Nucleus accumbens (tissue), 56 donors: ENCODE measurements at places on chromosomes 16 and 17.

DNA sequence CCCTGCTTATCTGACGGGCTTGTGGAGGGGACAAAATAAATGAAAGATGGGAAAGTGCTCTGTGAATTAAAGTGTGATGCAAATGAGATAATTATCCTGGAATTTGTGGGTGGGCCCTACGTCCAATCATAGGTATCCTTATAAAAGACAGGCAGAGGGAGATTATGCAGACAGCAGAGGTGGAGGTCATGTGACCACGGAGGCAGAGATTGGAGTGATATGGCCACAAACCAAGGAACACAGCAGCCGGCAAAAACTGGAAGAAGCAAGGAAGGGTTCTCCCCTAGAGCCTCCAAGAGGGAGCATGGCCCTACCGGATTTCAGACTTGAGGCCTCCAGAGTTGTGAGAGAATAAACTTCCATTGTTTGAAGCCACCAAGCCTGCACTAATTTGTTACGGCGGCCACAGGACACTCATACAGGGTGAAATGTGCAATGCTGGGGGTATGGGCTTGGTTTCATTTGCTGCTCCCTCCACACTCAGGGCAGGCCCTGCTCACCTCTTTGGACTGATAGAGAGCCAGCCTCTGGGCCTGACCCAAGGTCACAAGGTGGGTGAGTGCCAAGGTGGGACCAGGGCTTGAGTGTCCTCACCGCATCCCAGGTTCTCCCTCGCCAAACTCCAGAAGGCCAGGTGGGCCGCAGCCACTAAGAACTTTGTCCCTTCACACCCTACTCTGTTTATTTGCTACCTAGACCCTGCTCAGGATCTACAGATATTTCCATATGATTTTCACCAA is 149.6 kb upstream of the TNRC6C start:
- DNase-seq, result no peak

DNA sequence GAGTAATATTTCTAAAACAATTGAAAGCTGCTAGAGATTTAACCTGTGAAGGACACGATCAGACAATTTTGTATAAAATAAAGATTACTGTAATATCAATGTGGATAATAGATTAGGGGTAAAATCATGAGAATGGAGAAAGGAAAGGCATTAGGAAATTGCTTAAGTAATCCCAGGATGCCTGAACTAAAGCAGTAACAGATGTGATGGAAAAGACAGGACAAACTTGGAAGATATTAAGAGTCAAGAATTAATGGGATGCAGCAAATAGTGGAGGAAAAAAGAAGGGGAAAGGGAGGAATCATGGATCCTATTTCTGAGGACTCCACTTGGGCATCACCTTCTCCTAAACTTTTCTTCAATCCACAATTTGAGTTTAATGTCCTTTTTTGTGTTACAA is 437.1 kb upstream of the PMFBP1 start:
- no peak for DNase-seq

GRCh38 chr17:17515934-17516930 is 20.0 kb upstream of the RASD1 start:
- DNase-seq, result no peak

GRCh38 chr17:60110586-60110985 is 31.9 kb upstream of the HEATR6 start:
- DNase-seq, result no peak

DNA sequence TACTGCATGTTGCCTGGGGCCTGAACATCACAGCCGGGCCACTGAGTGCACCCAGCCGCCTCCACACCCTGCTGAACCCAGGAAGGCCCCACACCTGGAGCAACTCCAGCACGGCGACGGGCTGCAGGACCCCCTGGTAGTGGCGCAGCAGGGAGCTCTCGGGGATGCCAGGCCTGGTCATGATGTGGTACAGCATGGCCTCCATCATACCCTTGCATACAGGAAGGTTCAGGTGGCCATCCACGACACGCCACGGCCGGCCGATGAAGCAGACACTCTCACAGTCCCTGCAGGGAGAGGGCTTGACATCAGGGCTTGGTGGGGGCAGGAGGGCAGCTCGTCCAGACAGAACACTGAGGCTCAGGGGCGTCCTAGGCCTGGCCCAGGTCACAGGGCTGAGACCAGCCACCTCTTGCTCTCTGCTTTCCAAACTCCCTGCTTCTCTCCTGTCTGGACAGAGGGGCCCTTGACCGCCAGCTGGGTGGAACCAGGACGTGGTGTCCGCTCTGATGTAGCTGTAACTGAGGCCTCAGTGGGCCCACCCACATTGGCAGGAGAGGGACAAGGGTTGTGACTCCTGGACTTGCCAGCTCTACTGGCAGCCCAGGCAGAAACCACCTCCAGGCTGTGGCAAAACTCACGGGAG is 60.3 kb downstream of the IL21R start:
- no peak for DNase-seq

GRCh38 chr17:68800751-68801150 is 154.4 kb downstream of the ABCA8 start:
- DNase-seq, result no peak

- no peak for DNase-seq
Observed at GRCh38 chr16:73669535-73670274, 621.8 kb upstream of the ZFHX3 start.

GRCh38 chr17:80812362-80813088 is 179.1 kb upstream of the CHMP6 start:
- no peak for DNase-seq

DNA sequence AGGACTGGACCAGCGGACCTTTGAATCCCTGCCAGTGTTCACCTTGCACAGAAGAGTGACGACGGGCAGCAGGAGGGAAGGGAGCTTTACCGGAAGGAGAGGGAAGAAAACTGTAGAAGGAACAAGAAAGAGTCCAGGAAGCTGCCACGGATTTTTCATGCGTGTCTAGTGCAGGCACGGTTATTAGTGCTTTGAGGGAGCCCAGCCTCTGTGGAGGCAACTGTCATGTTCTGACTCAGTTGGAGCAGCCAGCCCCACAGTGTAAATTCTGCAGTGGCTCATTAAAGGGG is 6.5 kb upstream of the HOXB13 start:
- DNase-seq, result no peak

- no peak for DNase-seq
Observed at GRCh38 chr17:35865412-35866340, 3.0 kb downstream of the HEATR9 start.

- DNase-seq, result no peak
Observed at GRCh38 chr16:85948616-85949265, 49.8 kb downstream of the IRF8 start.

GRCh38 chr16:86758932-86759331 is 180.6 kb downstream of the FOXL1 start:
- no peak for DNase-seq

- DNase-seq, result no peak
Observed at GRCh38 chr17:1989135-1989534, 36.0 kb downstream of the RTN4RL1 start.

DNA sequence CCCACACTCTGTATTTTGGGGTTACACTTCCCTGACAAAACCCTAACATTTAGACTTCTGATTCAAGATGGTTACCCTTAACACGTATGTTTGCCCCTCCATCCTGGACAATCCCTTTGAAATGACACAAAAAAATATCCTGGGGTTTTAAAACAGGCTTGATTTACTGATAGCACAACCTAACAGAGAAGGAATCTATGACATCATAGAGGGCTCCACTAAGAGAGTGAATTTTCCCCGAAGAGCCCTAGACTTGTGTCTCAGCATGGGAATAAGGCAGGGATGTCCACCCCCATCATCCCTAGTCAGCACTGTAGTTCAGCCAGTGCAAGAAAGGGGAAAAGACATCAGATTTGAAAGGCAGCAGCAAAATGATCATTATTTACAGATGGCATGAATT is 15.8 kb upstream of the SRCIN1 start:
- DNase-seq, result no peak

- no peak for DNase-seq
Observed at GRCh38 chr16:31005350-31006085, 4.9 kb downstream of the STX1B start.

DNA sequence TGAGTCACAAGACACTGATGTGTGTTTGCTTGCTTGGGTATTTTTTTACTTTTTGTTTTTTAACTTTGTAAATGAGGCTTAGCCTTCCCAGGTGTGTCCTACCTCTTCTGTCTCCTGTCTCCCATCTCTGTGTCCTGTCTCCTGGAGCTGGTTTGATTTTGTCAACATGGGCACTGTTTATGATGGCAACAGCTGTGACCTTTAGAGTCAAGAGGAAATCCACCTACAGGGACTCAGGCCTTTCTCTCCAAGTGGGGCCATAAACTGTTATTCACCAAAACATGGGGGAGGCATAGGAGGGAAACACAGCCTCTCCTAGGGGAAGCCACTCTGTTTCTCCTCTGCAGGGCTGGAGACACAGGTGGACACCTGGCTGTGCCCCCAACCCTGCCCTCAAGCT is 13.1 kb upstream of the PLCG2 start:
- DNase-seq, result no peak

DNA sequence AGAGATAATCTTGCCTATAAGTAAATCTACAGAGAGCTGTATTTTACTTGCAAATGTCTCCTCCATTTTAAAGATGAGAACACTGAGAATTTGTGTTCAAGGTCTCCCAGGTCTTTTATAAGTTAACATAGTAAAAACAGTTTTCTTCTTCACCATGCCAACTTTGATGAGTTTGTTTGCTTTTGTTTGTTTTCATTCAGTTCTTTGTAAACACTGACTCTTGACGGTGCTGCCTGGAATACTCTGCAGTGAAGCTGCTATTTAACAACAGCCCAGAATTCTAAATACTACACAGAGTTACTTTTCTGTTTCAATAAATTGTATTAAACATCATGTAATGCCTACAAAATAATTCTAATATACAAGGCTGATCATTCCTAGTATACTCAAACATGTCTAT is 41.4 kb upstream of the PITPNM3 start:
- DNase-seq, result no peak

DNA sequence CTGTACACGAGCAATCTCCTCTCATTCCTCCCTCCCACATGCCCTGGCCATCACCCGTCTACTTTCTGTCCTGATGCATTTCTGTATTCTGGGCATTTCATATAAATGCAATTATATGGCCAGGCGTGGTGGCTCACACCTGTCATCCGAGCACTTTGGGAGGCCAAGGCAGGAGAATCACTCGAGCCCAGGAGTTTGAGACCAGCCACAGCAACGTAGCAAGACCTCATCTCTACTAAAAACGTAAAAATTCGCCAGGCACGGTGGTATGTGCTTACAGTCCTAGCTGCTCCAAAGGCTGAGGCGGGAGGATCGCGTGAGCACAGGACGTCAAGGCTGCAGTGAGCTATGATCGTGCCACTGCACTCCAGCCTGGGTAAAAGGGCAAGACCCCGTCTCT is 4.8 kb downstream of the MEAK7 start:
- no peak for DNase-seq

GRCh38 chr17:7403727-7403976 is 245 bp downstream of the TMEM256 start:
- no peak for DNase-seq

DNA sequence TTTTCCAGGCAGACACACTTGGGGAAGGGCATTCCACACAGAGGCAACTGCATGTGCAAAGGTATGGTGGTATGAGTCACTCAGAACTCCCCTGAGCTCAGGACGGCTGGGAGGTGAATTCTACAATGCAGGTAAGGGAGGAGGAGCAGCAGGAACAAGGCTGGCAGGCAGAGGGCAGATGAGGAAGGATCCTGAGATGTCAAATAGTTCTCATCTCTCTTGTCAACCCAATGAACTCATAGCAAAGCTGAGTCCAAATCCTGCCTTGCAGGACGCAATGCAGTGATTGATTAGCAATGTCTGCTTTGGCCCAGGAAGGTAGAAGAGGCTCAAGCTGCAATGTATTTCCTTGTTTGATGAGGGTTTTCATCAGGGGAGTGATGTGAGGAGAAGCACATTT is 243.5 kb downstream of the XYLT1 start:
- DNase-seq, result no peak

DNA sequence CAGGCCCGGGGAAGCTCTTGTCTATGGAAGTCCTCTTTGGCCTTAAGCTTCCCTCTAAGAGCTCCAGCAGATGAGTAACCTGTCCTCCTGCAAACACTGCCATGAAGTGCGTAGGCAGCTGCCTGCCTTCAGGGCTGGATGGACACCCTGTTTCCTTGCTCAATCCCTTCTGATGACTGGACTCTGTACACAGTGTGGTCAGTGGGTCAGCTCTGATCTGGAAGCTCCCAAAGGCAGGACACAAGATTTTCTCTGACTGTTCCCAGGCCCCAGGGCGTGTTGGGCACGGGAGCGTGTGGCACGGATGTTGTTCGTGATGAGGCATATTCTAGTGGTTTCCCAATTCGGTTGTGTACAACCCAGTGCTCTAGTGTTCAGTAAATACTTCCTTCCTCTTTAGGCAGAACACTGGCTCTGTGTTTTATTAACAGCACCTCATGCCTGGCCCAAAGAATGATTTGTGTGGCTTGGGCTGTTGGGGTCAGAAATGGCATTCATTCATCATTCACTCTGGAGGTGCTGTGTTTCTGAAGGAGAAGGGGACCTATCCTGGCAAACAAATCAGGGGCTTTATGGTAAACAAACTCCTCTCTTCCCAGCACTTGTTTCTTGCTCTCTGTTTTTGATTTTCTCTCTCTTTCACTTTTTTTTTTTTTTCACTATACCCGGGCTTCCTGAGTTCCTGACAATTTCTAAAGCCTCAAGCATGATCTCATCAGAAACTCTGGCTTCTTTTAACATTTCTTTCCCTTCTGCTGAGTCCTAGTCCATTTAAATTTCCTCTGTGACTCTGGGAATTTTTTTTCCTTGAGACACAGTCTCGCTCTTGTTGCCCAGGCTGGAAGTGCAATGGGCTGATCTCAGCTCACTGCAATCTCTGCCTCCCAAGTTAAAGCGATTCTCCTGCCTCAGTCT is 12.0 kb upstream of the RNF157 start:
- DNase-seq, result no peak

DNA sequence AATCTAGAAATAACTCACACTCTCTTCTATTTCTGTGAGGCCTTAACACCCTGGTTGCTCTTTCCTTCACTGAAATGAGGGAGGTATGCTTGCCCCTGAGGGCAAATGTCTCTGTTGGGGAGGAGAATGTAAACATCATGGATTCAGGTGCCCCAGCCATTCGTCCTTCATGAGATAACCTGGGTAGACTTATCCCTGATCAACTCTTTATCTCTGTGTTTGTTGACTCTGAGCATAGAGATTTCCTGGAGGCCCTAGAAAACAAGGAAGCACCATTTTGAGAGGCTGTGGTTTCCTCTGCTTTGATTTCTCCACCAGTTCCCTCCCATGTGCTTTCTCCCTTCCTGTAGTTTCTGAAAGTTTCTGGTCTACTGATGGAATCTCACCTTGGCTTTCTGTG is 77.3 kb downstream of the PHKB start:
- DNase-seq, result no peak

DNA sequence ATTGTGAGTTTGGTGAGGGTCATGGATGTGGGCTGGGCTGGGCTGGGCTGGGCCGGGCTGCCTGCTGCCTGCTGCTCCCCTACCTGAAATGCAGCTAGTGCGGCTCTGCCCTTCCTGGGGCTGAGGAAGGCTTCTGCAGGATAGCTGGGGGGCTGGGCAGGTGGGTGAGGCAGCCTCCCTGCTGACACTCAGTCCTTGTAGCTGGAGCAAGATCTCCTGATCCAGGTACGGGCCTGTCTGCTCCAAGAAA is 4.7 kb downstream of the RPL13 start:
- no peak for DNase-seq
